Activated CD4-positive, alpha-beta T cell treated with anti-CD3 and anti-CD28 coated beads, Interleukin-2, amount 10 ng/mL, durations not matched to agents 7 days and 5 days (primary cell): ENCODE measurements at places on chromosomes 7 and 10.

- H3K27ac ChIP-seq, result no peak overlapping the region
- no peak overlapping the region for H3K4me3 ChIP-seq
- H3K27me3 ChIP-seq, result no peaks in the 10 kb centered on the region
- peak; percentile 40 for DNase-seq
- peaks cover 2% of the 10 kb centered on the region for H3K4me1 ChIP-seq
These were observed 44.6 kb downstream of the TAX1BP1 start for GRCh38 chr7:27784399-27785053.

DNA sequence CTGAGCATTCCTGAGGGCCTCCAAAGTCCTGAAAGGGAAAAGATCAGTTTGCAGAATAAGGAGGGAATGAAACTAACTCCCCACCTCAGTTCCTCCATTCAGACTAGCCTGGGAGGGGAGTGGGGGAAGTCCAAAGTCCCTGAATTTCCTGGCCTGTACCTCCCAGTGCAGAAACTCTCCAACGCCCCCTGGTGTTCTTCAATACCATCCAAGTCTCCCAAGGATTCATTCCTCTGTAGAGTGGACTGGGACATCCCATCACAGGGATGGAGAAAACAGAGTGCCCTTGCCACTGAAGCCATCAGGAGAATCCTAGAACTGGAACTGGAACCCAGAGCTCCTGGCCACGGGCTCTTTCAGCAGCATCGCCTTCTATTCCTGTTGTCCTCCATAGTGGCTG, 1.6 kb upstream of the COL13A1 start:
- H3K36me3 ChIP-seq, result no peaks in the 10 kb centered on the region
- H3K4me1 ChIP-seq, result peaks cover 6% of the 10 kb centered on the region
- H3K4me3 ChIP-seq, result no peak overlapping the region

- H3K27me3 ChIP-seq, result peaks cover 3% of the 10 kb centered on the region
- H3K27ac ChIP-seq, result no peak overlapping the region
- no peaks in the 10 kb centered on the region for H3K36me3 ChIP-seq
- DNase-seq, result peak; percentile 31
These were observed 30.2 kb upstream of the NUB1 start for GRCh38 chr7:151311294-151311864.

- no peaks in the 10 kb centered on the region for H3K36me3 ChIP-seq
- DNase-seq, result no peak
- peaks cover 3% of the 10 kb centered on the region for H3K27me3 ChIP-seq
- peaks cover 14% of the 10 kb centered on the region for H3K4me1 ChIP-seq
These were observed 6.7 kb downstream of the GSDME start for GRCh38 chr7:24750441-24751055.

- no peak overlapping the region for H3K27ac ChIP-seq
- H3K36me3 ChIP-seq, result no peaks in the 10 kb centered on the region
- no peak for DNase-seq
- no peak overlapping the region for H3K4me3 ChIP-seq
- peaks cover 3% of the 10 kb centered on the region for H3K27me3 ChIP-seq
These were observed 181.8 kb downstream of the KIAA1217 start for GRCh38 chr10:24390746-24391145.

DNA sequence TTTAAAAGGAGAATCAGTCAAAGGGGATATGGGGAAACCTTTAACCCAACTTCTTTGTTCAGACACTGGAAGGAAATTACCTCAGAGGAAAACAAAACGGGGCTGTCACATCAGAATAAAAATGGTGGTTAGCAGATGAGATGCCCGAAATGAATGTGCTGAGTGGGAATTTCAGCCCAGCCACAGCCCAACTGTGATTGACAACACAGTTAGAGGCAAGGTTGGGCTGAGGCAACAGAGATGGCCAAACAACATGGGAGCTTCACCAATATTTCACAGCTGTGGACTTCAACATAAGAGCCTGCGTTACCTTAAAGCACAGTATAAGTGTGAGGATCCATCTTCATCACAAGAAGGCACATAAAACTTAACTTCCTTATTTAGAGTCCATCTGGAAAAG, 133.5 kb upstream of the PTPRZ1 start:
- no peak overlapping the region for H3K27ac ChIP-seq
- no peak overlapping the region for H3K4me3 ChIP-seq
- no peak for DNase-seq
- H3K27me3 ChIP-seq, result no peaks in the 10 kb centered on the region
- H3K4me1 ChIP-seq, result no peaks in the 10 kb centered on the region
- H3K36me3 ChIP-seq, result no peaks in the 10 kb centered on the region

GRCh38 chr10:120613180-120613579, 156.2 kb downstream of the PLPP4 start:
- no peak overlapping the region for H3K27ac ChIP-seq
- H3K36me3 ChIP-seq, result no peaks in the 10 kb centered on the region
- H3K4me1 ChIP-seq, result no peaks in the 10 kb centered on the region
- DNase-seq, result no peak
- no peaks in the 10 kb centered on the region for H3K27me3 ChIP-seq

DNA sequence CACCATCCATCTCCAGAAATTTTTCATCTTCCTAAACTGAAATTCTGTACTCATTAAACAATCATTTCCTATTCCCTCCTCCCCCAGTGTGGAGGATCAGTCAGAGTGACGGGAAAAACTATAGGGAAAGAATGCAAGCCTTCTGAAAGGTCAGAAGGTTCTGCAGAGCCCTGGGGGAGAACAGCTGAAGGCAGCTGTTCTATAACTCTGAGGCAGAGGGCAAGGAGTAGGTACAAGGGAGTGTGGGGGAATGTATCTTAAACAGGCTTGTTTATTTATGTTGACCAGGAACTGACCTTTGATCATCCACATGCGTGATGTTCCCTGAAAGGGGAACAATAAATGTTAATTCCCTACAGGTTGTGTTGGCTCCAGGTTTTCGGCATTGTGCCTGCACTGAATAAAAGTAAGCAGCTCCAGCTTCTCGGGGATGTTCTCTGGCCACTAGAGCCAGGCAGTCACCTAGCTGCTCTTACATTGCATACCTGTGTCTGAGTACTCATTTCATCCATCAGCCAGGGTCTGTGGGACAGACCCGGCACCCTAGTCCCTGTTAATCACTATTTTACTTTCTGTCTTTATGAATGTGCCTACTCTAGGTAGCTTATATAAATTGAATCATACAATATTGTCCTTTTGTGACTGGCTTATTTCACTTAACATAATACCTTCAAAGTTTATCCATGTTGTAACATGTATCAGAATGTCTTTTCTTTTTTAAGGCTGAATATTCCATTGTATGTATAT, 5.8 kb downstream of the IFIT1 start:
- H3K36me3 ChIP-seq, result peaks cover 78% of the 10 kb centered on the region
- peaks cover 63% of the 10 kb centered on the region for H3K4me1 ChIP-seq
- no peak overlapping the region for H3K27ac ChIP-seq
- H3K27me3 ChIP-seq, result no peaks in the 10 kb centered on the region
- no peak for DNase-seq

DNA sequence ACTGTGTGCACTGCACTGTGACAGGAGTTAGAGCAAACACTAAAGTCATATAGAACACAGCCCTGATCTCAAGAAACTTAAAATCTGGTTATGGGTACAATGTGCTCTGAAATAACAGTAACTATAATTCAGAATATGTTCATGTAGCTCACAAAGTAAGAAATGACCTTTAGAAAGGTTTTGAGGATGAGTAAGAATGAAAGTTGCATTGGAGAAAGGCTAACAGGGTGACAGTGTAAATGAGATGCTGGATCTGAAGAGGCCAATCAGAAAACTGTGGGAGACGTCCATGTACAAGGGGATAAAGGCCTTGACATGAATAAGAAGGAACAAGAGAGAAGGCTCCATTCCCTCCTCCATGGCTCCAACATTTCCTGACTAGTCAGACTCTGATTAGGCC, 124.7 kb downstream of the GRM3 start:
- H3K4me3 ChIP-seq, result no peak overlapping the region
- no peak overlapping the region for H3K27ac ChIP-seq
- no peaks in the 10 kb centered on the region for H3K27me3 ChIP-seq

- H3K27me3 ChIP-seq, result no peaks in the 10 kb centered on the region
- no peaks in the 10 kb centered on the region for H3K4me1 ChIP-seq
- peaks cover 4% of the 10 kb centered on the region for H3K36me3 ChIP-seq
- H3K27ac ChIP-seq, result no peak overlapping the region
These were observed 48.4 kb upstream of the TRIM8 start for GRCh38 chr10:102595897-102596296.

- H3K36me3 ChIP-seq, result no peaks in the 10 kb centered on the region
- no peak for DNase-seq
These were observed 17.5 kb upstream of the LYZL2 start for GRCh38 chr10:30647089-30647488.

GRCh38 chr10:48940958-48941357, 1.3 kb upstream of the LRRC18 start:
- H3K36me3 ChIP-seq, result no peaks in the 10 kb centered on the region
- H3K4me1 ChIP-seq, result no peaks in the 10 kb centered on the region
- no peak overlapping the region for H3K4me3 ChIP-seq
- no peak overlapping the region for H3K27ac ChIP-seq

GRCh38 chr10:128398118-128398517, 271.9 kb upstream of the MKI67 start:
- no peak overlapping the region for H3K4me3 ChIP-seq
- H3K27ac ChIP-seq, result no peak overlapping the region
- DNase-seq, result no peak
- H3K36me3 ChIP-seq, result no peaks in the 10 kb centered on the region

DNA sequence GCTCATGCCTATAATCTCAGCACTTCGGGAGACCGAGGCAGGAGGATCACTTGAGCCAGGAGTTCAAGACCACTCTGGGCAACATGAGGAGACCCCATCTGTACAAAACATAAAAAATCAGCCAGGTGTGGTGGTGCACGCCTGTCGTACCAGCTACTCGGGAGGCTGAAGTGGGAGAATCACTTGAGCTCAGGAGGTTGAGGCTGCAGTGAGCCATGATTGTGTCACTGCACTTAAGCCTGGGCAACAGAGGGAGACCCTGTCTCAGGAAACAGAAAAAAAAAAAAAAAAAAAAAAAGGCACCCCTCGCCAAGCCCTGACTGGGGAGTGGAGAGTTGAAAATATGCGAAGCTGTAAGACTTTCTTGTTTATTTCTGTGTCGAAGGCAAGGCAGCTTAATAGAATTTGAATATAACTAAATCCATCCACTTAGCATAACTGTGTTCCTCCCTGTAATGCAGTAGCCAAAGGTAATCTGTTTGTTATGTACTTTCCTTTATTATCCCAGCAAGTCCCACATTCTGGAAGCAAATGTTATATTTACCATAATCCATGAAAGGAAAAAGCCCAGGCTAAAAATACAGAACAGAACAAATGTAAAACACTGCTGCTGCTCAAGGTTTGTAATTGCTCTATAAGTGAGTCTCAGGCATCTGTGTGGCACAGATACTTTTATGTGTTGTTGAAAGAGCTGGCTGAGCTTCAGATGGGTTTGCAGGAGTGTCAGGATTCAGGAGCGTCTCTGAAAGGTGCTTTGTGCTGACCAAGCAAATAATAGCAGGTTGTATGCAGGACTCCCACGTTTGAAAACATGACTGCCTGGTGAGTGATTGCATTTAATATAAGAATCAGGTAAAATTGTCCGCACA, 127.2 kb downstream of the CELF2 start:
- peak overlapping the region; percentile 99 for H3K27ac ChIP-seq
- peaks cover 92% of the 10 kb centered on the region for H3K4me1 ChIP-seq
- peak overlapping the region; percentile 64 for H3K4me3 ChIP-seq
- peaks cover 11% of the 10 kb centered on the region for H3K36me3 ChIP-seq
- DNase-seq, result peak; percentile 30

DNA sequence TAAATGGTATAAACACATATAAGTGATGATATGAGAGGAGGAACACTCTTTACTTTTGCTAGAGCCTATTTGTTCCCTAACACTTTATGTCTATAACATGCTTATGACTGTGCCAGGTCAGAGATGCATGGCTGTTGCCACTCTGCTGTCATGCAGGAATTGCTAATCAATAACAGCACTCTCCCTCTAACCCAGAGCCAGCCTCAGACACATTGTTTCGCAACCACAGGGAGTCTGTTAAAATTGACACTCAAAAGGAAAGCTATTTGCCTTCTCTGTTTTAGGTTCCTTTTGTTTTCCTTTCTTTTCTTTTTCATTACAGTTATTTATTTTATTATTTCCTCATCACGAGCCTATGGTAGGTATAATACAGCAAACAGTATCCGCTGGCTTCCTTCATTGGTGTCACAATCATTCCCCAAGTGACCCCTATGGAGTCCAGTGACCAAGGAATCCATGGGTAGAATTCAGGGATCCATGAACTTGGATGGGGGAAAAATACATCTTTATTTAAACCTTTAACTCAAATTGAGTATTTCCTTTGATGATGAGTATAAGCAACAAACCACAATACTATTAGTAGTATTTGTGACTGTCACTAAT, 6.8 kb downstream of the PON2 start:
- H3K36me3 ChIP-seq, result no peaks in the 10 kb centered on the region
- H3K27ac ChIP-seq, result no peak overlapping the region
- no peak overlapping the region for H3K4me3 ChIP-seq
- no peaks in the 10 kb centered on the region for H3K4me1 ChIP-seq

GRCh38 chr7:91883676-91884362, 3.3 kb upstream of the MTERF1 start:
- H3K4me1 ChIP-seq, result peaks cover 31% of the 10 kb centered on the region
- H3K27me3 ChIP-seq, result no peaks in the 10 kb centered on the region
- no peak for DNase-seq
- H3K36me3 ChIP-seq, result peaks cover 15% of the 10 kb centered on the region
- no peak overlapping the region for H3K4me3 ChIP-seq

GRCh38 chr7:84617265-84618030, 422.9 kb upstream of the SEMA3A start:
- H3K4me1 ChIP-seq, result no peaks in the 10 kb centered on the region
- no peaks in the 10 kb centered on the region for H3K27me3 ChIP-seq
- no peak overlapping the region for H3K4me3 ChIP-seq

- DNase-seq, result no peak
- H3K27ac ChIP-seq, result no peak overlapping the region
- H3K4me1 ChIP-seq, result peaks cover 16% of the 10 kb centered on the region
- H3K4me3 ChIP-seq, result no peak overlapping the region
These were observed 31.6 kb upstream of the C10orf67 start for GRCh38 chr10:23376229-23376655.

DNA sequence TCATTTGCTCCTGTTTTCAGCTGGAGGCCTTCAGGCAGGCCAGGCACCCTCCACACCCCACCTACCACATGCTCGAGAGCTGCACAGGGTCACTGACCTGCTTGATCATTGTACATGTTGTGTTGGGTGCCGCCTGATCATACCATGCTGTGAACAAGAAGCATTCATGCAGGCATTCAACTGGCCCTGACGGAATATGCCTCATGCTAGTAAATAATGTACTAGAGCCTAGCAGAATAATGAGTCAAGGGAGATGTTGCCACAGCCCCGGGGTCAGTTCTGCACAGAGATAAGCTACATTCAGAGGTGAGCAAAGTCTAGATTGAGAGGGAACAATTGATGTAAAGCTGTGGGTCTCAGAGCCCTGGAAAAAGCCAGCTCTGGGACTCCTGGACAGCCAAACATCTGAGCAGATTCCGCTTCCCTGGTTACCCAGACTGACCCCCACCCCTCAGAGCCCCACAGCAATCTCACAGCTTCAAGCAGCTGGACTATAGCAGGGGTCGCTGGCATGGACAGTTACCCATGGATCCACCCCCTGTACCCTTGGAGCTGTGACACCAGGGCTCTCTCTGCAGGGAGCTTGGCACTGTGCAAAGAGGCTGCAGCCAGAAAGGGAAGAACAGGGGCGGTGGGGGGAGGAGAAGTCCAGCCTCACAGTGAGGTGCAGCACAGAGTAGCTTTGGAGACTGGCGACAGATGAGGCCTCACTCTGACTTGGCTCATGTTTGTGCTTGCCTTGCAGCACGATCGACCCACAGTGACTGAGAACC, 86.6 kb downstream of the FRMPD2 start:
- H3K4me3 ChIP-seq, result no peak overlapping the region
- no peak for DNase-seq
- no peaks in the 10 kb centered on the region for H3K4me1 ChIP-seq
- H3K27ac ChIP-seq, result no peak overlapping the region

GRCh38 chr7:120164-120991, 72.0 kb upstream of the FAM20C start:
- no peak for DNase-seq
- no peak overlapping the region for H3K4me3 ChIP-seq
- H3K4me1 ChIP-seq, result no peaks in the 10 kb centered on the region
